ENCODE measurements at places on chromosomes 4 and X.

DNA sequence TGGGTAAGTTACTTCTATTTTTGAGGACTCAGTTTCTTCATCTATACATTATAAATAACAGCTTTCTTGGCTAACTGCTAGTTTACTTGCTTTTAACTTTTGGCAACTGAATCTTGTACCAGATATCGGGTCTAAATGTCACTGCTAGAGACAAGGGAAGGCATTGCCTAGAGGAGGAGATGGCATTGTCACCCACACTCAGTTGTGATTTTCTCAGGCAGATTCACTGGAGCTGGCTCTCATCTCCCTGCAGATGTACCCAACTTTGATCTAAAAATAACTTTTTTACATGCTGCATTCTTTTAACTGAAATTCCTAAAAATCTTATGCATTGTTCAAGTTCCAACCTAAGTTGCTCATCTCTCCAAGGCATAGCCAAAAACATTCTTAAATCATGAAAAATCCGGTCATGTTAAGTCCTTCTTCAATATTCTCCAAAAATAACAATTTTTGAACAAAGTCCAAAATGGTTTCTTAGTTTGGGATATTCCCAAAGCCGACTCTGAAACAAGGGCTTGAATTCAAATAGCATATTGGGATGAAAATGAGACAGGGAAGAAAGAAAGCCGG is 469.0 kb upstream of the BOD1L1 start:
- DNase-seq: no peak

- DNase-seq: no peak
These were observed 88.6 kb upstream of the MAML3 start for GRCh38 chr4:140242357-140243277.

- DNase-seq: no peak
These were observed 99.1 kb downstream of the ARHGAP10 start for GRCh38 chr4:147830987-147831386.

DNA sequence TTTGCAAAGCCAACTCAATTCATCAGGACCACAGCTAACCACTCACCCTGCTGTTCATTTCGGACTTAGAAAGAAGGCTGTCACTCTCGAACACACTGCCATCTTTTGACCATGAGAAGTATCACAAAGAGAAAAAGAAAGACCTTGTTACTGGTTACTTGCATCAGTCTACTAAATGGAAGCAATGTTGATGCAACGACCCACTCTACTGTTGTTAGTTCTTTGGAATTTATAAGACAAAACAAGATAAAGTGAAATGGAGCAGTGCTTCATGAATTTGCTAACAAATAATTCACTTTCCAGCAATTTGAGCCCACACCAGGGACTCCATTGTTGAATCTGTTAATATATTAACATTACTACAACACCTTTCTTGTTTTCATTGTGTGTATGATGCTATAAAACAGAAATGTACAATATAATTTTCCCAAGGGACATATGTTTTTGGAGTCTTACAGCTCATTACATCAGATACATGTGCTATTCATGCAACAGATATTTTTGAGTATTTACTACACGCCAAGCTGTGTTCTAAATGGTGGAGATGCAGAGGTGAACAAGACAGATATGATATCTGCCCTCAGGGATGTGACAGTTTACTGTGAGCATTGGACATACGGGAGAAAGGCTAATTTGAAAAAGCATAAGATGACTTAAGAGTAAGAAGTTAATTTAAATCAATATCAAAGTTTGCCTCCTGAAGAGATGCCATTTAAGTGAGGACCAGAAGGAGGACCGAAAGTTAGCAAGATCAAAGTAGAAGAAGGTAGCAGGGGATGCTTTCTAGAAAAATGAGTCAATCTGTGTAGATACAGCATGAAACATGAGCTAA is 87.2 kb downstream of the AREG start:
- no peak for DNase-seq

DNA sequence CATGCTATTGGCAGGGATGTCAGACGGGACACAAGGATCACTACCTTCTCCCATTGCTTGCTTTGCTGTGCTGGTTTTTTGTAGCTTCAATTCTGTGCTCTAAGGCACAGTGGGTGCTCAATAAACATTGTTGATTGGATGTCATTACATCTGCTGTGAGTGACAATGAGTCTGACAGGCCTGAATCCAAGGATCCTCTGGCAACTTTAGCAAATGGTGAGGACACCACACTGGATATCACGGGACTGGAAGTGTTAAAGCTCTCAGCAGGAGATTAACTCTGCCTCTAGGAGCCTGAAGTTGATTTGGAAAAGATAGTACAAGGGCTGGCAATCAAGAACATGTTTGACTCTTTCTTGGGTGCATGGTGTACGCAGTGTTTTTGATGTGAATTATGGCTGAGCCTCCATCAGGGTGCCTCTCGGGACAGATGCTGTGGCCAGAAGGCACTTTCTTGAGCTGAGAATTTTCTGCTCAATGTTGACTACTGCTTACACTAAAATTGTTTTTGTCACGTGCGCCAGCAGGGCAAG is 217.9 kb downstream of the ARAP2 start:
- DNase-seq: no peak

- no peak for DNase-seq
These were observed 1.1 kb downstream of the IRAK1 start for GRCh38 chrX:154018518-154019060.

DNA sequence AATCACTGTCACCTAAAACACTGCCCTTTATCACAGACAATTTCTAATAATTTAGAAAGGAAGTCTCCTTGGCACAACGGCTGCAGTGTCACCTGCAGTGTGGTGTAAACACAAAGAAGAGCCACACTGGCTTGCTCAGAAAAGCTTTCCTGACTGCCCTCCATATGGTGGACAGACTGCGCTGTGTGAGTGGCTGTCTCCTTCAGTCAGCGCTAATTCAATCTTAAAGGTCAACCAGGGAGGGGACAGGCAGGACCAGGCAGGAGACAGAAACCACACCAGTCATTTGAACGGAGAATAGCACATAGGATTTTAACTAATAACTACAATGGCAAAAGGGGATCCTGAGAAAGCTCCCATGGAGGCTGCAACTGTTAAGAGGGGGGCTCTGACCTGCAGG is 132.1 kb downstream of the NSUN7 start:
- DNase-seq: no peak

- DNase-seq: no peak
These were observed 111.6 kb downstream of the AFF2 start for GRCh38 chrX:148611993-148612392.

- no peak for DNase-seq
These were observed 140.7 kb downstream of the RPS6KA6 start for GRCh38 chrX:84047339-84047738.

DNA sequence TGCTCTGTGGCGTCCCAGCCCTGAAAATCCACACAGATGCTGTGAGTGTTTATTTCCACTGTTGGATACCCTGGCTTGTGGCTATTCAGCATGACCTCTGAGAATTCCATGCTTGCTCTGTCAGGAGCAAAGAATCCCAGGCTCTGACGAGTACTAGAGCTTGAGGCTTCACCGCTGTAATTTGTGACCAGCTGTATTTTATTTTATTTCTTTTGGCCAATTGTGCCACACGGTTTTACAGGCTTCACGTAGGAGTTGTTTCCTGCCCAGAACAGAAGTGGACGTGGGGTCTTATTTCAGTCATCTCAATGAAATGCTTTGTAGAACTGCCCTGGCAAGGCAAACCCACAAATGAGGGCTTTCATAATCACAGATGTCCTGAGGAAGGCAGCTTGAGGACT is 69.4 kb upstream of the CLDN34 start:
- no peak for DNase-seq
